Chondrocyte (in vitro differentiated cells): ENCODE measurements at places on chromosomes 11 and 22. TPM values are rescaled to one million over a fixed set of nuclear protein-coding genes. Genes with fewer than 3 reads are reported as not detected.

DNA sequence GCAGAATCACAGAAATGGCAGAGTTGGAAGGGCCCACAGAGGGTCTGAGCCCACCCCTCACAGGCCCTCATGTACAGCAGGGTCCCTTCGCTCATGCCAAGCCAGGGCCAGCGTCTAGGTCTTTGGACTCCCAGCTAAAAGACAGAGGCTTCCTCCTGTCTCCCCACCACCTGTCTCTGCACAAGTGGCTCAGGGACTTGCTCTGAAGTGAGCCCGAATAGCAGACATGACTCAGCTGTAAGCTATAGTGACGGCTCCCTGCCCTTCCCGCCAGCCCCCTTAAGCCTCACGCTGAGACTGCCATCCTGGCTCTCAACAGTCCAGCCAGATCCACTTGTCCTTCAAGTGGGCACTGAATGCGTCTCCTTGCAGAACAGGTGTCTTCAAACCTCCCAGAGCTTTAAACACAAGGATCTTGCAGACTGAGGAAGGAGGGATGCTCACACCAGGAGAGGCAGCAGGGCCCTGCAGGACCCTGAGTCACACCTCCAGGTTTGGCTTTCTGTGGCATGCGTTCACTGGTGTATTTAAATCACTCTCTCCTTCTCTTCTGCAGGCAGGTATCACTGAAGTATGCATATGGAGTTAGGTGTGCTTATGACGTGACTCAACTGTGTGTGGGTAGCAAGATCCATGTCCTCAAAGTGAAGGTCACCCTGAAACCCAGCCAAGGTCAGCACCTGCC, 154.9 kb downstream of the CACNA1I start:
- no peak for DNase-seq

Gene NNMT
- total RNA-seq = 354 to 375 TPM (median 370 TPM) in 3 replicates

Gene GLYAT
- total RNA-seq = not detected in 3 replicates

Gene HPX
- 2.6 to 3.8 TPM (median 3.2 TPM) in 3 replicates for total RNA-seq

DNA sequence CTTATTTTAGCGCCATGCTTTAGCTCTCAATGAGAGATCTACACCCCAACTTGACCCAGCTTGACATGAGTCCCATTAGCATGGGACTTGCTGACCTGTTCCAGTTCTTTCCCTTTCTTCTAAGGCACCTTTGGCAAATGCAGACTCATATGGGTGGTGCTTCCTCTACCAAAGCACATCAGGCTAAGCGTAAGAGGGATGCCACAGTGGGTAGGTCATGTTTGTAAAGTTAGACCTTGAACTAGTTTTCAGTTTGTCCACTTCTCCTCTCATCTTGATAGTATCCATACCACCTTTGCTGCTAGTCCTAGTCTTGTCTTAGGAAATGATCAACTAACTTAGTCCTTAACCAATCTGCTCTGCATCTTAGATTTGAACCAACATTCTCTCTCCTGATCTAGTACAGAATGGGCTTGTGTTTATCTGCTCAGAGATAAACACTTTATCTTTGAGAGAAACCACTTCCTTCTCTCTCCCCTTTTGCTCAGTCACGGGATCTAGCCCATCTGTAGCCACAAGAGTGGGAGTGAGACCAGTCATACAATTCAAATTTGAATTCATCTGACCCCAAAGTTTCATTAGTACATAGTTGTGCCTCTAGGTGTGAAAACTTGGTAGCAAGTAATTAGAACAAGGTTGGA, 72.1 kb upstream of the CD44 start:
- DNase-seq = no peak

DNA sequence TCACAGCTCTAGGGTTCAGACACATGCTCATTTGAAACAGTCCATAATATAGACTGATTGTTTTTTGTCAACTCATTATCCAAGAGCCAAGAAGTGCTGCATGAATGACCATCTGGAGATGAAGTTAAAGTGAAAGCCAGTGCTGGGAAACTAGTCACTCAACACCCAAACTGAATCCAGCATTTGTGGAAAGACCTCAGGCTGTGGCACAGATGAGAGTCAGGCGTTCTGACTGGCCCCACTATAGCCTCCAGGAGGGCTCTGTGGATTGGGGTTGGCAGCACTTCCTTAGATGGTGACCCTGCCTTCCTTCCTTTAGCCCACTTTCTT, 2.1 kb downstream of the FEZ1 start:
- DNase-seq = no peak

DNA sequence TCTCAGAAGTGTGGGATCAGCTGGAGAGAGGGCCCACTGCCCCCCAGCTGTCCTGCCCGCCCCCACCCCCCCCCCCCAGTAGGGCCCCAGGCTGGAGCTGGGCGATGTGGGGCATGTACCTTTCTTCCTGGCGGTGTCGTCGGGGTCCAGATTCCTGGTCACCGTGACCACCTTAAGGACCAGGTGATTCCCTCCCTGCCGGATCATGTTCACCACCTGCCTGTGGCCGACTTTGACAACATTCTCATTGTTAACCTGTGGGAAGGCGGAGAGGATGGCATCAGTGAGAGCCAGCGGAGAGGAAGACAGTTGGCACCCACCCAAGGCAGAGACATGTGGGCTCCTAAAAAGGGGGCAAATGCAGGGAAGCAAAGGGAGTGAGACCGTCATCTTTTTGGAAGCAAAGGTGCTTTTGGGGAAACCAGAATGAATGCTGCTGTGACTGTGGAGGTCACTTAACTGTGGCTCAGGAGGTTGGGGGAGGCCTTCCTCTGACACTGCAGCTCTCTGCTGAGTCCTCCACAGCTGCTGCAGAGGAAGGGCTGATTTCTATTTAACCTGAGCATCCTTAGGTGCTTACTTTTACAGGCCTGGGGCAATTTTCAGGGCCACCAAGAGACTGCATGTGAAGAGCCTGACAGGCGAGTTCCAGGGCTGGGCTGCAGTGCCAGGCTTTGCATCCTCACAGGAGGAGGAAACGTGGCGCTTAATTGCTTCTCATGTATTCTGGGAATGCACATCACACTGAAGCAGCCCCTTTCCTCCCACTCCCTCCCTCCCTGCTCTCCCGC, 104.5 kb downstream of the CTTN start:
- DNase-seq = peak; percentile 48

DNA sequence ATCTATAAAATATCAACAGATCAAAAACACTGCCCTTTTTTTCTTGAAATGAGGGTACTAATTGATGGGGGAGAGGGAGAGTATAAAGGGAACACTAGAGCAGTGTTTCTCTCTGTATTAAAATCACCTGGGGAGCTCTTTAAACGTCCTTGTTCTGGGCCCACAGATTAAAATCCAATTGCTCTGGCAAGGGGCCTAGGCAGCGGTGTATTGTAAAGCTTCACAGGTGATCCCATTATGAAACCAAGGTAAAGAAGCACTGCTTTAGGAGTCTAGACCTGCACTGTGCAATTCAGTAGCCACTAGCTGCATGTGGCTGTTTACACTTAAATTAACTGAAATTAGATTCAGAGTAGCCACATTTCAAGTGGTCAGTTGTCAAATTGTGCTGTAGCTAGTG, 3.0 kb downstream of the AQP11 start:
- no peak for DNase-seq

DNA sequence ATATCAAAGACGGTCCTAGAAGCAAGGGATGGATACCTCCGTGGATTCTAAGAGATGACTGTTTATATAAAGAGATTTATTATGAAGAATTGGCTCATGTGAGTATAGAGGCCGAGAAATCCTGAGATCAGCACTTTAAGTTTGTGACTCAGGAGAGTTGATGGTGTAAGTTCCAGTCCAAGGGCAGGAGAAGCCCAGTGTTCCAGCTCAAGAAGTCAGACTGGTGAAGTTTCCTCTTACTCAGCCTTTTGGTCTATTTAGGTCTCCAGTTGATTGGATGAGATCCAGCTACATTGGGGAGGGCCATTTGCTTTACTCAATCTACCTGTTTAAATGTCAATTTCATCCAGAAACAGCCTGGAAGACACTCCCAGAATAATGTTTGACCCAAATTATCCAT, 45.1 kb downstream of the TSPAN18 start:
- no peak for DNase-seq

Gene SLC6A5
- not detected in 3 replicates for total RNA-seq

DNA sequence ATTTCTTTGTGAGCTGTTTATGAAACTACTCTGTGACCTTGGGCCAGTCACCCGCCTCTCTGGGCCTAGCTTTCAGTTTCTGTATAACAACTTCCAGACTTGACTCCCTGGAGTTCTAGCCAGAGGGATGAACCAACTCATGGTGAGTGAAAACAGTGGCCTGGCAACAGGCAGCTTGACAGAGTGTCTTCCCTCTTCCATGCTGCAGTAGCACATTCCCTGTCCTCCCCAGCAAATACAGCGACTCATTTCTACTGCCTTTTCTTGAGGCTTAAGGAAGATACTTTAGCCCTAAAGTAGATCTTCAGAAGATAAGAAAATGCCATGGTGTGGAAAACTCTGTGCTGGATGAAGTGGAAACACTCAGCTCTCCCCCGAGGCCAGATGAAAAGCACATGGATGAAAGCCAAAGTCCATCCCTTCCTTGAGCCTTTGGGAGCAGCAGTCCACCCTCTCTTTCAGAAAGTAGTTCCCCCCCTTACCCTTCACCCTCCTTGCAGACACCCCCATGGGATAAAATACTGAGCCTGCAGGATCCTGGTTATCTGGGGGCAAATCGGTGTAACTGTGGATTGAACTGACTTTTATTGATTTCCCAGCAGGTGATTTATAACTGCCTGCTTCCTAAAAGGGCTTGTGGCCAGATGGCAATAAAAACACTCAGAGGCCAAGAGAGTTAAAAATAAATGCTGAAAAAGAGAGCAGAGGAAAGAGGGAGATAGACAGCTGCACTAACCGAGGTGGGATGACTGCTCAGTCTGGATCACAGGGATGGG, 24.1 kb downstream of the IRAG1 start:
- no peak for DNase-seq

DNA sequence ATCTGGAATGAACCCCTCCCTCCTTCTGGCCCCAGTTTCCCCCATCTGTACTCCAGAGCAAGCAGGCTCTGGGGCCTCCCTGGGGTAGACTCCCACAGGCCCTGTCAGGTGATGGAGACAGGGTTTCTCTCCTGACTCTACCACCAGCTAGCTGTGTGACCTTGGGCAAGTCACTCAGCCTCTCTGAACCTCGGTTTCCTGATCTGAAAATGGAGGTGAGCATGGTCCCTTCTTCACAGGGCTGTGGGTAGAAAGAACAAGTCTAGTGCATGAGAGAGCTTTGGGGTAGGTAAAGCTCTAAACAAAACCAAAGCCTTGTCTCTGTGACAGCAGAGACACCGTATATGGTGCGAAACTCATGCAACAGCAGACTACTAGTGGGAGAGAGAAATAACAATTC, 5.6 kb downstream of the CD5 start:
- DNase-seq = no peak

Gene CD248
- 44.5 to 113 TPM (median 109 TPM) in 3 replicates for total RNA-seq

Gene LUZP2
- total RNA-seq = 12.3 to 34.3 TPM (median 13.9 TPM) in 3 replicates

Gene TMEM191C
- 0.49 to 1.7 TPM (median 1.5 TPM) in 3 replicates for total RNA-seq

GRCh38 chr11:8296038-8296649, 32.5 kb upstream of the LMO1 start:
- DNase-seq = no peak

Gene IGF2
- 107 to 716 TPM (median 110 TPM) in 3 replicates for total RNA-seq

Gene PAMR1
- 1.4 to 2.9 TPM (median 1.6 TPM) in 3 replicates for total RNA-seq

DNA sequence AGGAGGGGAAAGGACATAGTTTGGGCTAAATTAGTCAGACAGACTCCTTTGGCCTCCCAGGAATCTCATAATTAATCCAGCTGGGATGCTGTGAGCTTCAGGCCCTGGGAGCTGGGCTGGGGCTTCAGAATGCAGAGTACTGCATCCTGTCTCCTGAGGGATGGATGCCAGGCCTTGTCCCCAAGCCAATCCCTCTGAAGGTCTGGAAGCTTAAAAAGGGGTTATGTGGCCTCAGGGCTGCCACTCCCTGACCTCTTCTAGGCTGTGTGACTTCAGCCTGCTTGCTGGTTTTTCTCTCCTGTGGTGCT, 6.9 kb upstream of the LRRC32 start:
- DNase-seq = no peak

Gene USP35
- total RNA-seq = 14.0 to 14.5 TPM (median 14.0 TPM) in 3 replicates

DNA sequence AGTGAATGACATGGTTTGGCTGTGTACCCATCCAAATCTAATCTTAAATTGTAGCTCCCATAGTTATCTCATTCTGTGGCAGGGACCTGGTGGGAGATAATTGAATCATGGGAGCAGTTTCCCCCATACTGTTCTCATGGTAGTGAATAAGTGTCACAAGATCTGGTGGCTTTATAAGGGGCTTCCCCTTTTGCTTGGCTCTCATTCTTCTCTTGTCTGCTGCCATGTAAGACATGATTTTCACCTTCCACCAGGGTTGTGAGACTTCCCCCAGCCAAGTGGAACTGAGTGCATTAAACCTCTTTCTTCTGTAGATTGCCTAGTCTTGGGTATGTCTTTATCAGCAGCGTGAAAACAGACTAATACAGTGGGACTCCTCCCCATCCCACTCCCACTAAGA, 11.1 kb downstream of the OR5A2 start:
- no peak for DNase-seq

Gene APOL3
- 2.3 to 5.9 TPM (median 3.4 TPM) in 3 replicates for total RNA-seq

Gene CSF2RB
- total RNA-seq = 0.05 to 0.19 TPM (median 0.08 TPM) in 3 replicates

DNA sequence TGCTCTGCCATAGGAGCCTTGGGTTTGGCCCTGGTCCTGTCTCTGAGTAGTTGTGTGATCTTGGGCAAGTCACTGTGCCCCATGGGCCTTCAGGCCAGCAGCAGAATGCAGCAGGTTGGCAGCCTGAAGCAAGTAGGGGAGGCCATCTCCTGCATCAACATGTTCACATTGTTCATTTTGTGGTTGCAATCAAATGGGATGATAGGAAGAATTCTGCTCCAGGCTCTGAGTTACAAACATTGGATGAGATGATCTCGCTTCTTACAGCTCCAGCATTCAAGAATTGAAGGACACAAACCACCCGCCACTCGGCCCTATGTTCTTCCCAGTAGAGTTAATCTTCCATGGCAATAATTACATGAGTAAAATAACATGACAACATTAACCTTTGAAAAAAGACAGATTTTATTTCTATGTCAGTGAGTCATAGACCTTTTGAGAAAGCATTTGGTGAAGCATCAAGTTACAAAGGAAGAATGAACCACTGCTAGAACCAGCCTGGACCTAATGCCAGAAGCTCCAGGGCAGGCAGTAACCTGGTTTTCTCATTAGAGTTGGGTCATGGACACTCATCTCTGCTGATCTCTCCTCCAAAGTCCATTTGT, 308.3 kb upstream of the NCAM1 start:
- DNase-seq = no peak

DNA sequence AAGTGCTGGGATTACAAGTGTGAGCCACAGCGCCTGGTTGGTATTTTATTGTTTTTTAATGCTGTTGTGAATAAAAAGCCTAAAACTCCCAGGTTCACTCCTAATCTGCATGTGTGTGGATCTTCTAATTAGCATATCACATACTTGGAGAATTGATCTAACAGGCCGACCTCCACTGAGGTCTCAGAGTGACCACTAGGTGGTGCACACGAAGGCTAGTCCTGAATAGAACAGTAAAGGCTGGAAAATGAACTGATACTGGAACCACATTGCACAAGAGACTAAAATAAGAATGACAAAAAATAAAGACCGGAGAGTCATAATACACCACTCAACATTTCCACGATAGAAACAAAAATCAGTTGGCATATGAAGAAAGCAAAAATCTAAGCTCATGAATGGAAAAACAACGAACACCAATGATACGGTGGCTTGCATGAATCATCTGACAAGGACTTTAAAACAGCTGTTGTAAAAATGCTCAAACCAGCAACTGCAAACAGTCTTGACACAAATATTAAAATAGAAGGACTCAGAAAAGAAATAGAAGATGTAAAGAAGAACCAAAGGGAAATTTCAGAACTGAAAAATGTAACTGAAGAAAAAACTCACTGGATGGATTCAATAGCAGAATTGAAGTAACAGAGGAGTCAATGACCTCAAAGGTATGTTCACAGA, 19.2 kb downstream of the PIM3 start:
- DNase-seq = peak; percentile 2

Gene EFCAB6
- total RNA-seq = 0.49 to 1.5 TPM (median 1.1 TPM) in 3 replicates
